ENCODE measurements at places on chromosomes 5 and 9.

GRCh38 chr5:61816585-61817450 lies 484.8 kb downstream of the ZSWIM6 start:
- no peak for DNase-seq

DNA sequence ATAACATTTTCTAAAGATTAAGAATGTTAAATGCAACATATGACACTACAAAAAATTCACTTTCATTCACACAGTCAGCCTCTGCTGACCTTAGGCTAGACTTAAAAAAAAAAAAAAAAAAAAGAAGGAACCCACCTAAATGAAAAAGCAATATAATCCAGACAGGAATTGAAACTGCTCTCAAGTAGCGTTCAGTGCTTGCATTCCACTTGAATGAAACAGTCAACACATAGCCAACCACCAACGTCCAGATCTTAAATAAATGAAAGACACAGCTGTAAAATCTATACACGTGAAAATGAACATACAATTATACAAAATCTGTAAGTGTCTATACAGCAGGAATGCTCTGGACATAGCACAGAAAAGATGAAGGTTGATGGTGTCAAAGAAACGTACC lies 11.4 kb downstream of the TMEM245 start:
- no peak for DNase-seq

GRCh38 chr9:95131023-95131943 lies 186.2 kb downstream of the FANCC start:
- DNase-seq = peak; percentile 36

DNA sequence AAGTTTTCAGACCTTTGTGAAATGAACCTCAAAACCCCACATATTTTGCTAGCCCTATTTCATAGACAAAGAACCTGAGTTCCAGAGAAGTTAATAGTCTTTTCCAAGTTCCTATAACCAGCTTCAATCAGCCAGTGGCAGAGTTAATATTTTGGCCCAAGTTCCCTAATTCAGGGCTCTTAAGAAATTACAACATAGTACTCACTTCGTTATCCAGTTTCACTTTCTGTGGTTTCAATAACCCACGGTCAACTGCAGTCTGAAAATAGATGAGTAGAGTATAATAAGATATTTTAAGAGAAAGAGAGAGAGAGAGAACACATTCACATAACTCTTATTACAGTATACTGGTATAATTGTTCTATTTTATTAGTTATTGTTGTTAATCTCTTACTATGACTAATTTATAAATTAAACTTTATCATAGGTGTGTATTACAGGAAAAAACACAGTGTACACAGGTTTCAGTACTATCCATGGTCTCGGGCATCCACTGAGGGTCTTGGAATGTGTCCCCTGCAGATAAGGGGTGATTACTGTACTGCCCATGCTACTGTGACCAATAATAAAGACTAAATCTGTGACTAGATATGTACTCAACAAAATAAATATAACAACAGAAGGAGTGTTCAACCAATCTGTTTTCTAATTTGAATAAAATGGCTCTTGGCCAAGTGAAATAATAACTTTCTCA lies 9.3 kb upstream of the MYOT start:
- peak; percentile 4 for DNase-seq

- DNase-seq = no peak
Measured at GRCh38 chr5:135832941-135833920, 1.2 kb upstream of the SLC25A48 start.

DNA sequence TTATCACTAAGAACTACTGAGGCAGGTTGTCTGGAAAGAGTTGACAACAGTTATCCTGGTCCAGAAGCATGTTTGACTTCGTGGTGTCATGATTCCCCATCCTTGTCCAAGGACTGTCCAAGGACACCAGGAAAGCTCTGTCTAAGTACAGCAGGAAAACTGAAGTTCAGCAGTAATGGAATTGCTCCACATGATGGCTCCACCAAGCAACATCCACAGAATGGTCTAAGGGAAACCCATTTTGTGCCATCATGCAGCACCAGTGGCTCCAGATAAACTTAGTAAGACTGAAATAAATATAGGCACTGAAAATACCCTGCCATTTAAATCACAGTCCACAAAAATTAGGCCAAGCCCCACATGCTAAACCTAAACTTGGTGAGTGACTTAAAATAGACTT lies 192.8 kb downstream of the CDH18 start:
- DNase-seq = no peak
